ENCODE measurements at places on chromosomes 5 and 9.

DNA sequence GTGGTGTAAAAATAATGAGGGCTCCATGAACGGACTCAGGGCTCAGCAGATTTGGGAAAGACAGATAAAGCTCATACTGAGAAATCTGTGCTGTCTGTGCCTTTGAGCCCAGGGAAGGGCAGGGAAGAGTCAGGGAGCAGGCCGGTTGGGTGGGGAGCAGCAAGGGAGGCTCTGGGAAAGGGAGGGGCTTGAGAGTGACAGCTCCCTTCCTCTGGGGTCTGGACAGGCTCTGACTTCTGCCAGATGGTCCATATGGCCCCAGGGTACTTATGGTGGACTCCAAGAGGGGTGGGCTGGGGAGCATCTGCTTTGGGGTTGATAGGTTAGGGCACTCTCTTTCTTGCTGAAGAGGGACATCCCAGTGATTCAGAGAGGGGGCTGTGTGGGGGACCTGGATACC is 2.1 kb downstream of the NPR2 start:
- peak; percentile 43 for DNase-seq

DNA sequence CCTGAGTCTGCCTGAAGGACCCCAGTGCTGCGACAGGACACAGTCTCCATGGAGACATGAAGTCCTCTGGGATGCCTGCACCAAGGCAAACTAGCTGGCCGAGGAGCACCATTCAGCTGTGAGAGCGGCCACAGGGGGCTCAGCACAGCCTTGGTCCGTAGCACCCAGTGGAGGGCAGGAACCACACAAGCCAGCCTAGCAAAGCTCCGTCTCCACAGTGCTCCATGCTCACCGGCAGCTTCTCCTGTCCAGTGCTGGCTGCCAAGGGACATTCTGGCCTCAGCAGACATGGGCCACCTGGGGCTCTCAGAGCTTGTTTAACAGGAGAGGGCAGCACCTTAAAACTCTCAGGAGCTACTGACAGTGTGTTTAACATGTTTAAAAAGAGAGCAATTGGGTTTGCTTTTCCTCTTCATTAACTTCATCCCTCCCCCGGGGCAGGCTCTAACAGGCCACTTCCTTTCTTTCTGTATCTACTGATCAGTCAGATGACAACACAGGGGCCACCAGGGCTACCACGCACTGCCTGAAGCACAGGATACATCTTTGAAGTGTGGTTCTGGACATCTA is 57.0 kb downstream of the SECISBP2 start:
- DNase-seq, result peak; percentile 36

GRCh38 chr9:128142596-128142995 is 6.7 kb upstream of the LCN2 start:
- no peak for DNase-seq

DNA sequence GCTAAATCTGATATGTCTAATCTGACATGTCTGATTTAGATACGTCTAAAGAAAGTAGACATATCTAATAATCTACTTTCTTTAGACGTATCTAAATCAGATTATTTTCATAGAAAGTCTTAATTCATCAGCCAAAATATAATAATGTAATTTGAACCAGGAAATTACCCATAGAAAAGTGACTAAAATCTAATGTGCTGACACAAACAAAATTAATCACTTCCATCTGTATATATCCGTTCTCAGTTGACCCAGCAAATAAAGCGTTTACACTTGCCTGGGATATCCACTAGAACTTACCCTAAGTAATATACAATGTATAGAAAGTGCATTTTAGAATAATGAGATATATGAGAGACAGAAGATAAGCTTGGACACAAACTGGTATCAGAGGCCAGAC is 56.7 kb downstream of the TTLL11 start:
- DNase-seq, result no peak

- no peak for DNase-seq
Observed at GRCh38 chr9:74729136-74729695, 158.5 kb downstream of the TRPM6 start.

- DNase-seq, result no peak
Observed at GRCh38 chr5:131671994-131672655, 37.1 kb upstream of the RAPGEF6 start.

DNA sequence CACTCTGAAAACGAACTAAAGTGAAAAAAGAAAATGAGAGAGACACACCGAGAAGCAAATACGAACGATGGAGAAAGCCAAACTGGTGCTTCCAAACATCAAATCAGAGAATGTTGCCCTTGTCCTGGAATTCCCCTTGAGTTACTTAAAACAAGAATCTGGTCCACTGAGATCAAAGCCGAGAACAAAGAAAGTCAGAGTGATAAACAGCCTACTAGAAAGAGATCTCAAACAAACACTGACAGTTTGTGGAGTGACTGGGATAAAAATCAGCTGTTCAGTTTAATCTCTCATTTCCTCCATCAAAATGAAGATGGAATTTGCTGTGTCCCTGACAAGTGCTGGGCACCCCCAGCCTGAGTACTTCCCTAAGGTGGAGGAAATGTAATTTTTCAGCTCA is 582.6 kb downstream of the NR2F1-AS1 start:
- no peak for DNase-seq

- DNase-seq, result no peak
Observed at GRCh38 chr5:157559301-157559700, 16.3 kb downstream of the ADAM19 start.

GRCh38 chr5:82422001-82422740 is 144.0 kb upstream of the RPS23 start:
- DNase-seq, result no peak

- DNase-seq, result no peak
Observed at GRCh38 chr9:128469070-128469469, 13.3 kb downstream of the ODF2 start.

DNA sequence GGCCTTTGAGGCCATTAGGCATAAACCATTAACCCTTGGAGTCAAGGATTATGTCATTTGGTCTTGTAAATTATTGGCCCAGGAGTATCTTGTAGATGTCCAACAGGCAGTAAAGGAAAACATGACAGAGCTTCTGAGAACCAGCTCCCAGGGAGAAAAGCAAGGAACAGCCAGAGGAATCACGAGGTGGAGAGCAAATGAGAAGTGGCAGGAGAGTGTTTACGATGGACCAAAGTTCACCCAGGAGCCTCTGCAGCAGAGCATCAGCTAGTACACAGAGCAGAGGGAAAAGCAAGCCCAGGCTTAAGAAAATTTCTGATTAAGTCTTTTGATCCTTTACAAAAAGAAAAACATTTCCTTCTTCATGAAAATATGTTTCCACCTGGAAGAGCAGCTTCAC is 206.2 kb downstream of the NDUFS4 start:
- peak; percentile 20 for DNase-seq

GRCh38 chr9:90033028-90033650 is 428.3 kb downstream of the GADD45G start:
- no peak for DNase-seq

- DNase-seq, result no peak
Observed at GRCh38 chr9:10228082-10228481, 384.7 kb downstream of the PTPRD start.

- no peak for DNase-seq
Observed at GRCh38 chr5:56415356-56415765, 182.2 kb upstream of the ANKRD55 start.

DNA sequence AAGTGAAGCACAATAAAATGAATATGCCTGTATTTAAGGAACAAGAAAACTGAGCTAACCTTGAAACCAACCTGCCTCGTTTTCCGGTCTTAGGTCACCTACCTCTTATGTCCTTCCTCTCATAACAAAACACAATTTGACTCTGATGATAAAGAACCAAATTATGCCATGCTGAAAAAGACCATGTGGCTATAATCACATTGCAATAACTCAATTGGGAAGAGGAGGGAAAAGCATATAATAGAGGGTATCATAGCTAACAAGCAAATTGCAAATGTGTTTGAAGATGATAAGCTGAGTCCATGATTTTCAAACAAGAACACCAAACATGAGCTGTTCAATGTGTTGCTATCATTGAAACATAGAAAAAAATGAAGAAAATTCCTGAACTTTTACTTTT is 260.8 kb downstream of the PLK2 start:
- no peak for DNase-seq

- DNase-seq, result no peak
Observed at GRCh38 chr5:113163328-113163727, 186.7 kb downstream of the DCP2 start.

DNA sequence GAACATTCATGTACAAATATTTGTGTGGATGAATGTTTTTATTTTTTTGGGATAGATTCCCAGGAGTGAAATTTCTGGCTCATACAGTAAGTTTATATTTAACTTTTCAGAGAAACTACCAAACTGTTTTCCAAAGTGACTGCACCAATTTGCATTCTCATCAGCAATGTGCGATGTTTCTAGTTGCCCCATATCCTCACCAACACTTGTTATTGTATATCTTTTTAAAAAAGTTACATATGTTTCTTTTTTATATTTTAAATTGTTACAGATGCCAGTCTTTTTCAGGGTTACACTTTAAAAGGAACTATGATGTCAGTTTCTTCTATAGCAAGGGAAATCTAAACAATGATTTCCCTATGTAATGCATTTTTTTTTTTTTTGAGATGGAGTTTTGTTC is 49.1 kb upstream of the SEMA4D start:
- DNase-seq, result no peak

All from retina (tissue), 1 donor.